RWPE1 (cell line): ENCODE measurements at places on chromosomes 13 and 19.

DNA sequence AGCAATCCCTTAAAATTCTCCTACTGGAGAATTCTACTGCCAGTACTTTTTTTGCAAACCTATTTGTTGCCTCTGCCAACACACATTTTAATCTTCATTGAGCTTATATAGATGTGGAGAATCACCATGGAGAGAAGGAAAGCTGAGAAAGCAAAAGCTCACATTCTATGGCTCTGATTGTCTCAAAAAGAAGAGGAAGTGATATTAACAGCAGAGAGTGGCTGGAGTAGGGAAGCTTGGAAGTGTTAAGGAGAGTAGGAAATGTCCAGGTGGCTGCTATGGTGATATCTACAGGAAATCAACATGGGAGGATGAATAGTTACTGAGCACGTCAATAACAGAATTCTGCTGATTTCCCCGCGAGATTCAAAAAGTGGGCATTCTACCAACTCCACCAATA is 78.8 kb upstream of the TDRD3 start:
- no peak for DNase-seq

- no peak for DNase-seq
Measured at GRCh38 chr13:21395953-21396352, 63.1 kb downstream of the ZDHHC20 start.

DNA sequence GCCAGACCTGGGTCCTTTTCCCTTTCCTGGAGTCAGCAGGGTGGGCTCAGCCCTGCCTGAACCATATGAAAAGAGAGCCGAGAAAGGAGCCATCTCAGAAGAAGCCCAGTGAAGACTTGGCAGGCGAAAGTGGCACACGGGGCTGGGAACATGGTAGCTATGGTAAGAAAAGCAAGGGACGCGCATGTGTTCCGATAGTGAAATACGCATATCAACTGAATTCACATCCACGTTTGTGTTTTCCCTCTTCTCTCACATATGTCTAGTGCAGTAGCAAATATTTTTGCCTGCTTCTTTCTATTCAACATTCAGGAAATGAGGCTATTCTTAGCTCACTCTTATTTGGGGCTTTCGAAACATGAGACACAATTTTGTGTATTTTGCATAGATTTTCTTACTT is 54.1 kb upstream of the PEG3 start:
- no peak for DNase-seq

GRCh38 chr19:28426110-28426729 is 786.7 kb downstream of the UQCRFS1 start:
- DNase-seq, result no peak

GRCh38 chr13:43298816-43299215 is 275.4 kb downstream of the DNAJC15 start:
- DNase-seq, result peak; percentile 4

DNA sequence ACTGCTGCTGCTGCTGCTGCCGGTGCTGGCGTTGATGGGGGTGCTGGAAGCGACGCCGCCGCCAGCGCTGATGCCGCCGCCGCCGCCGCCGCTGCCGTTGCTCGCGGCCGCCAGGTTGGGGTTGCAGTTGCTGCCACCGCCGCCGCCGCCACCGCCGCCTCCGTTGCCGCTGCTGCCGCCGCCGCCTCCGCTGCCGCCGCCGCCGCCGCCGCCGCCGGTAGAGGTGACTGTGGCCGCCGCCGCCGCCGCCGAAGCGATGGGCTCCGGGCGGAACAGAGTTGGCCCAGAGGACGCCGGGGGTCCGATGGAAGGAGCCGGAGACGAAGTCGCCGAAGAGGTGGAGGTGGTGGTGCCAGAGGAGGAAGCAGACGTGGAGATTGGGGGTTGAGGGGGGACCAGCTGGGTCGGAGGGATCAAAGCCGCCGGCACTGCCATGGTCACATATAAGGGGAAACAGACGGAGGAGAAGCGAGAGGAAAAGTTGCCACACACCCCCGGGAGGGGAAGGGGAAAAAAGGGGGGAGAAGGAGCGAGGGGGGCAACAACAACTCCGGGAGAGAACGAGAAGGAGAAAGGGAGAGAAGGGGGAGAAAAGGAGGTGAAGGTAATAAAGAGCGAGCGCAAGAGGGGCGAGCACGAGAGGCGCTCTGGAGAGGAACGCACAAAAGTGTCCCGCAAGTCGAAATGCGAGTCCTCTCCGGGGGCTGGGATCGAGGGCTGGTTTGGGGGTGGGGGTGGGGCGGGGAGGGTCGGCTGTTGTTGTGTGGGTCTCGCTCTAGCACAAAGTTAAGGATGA is 471 bp downstream of the DACH1 start:
- DNase-seq, result no peak

- no peak for DNase-seq
Measured at GRCh38 chr13:49954674-49955455, 18.7 kb upstream of the SPRYD7 start.

- no peak for DNase-seq
Measured at GRCh38 chr19:23983406-23983805, 68.7 kb downstream of the ZNF726 start.

DNA sequence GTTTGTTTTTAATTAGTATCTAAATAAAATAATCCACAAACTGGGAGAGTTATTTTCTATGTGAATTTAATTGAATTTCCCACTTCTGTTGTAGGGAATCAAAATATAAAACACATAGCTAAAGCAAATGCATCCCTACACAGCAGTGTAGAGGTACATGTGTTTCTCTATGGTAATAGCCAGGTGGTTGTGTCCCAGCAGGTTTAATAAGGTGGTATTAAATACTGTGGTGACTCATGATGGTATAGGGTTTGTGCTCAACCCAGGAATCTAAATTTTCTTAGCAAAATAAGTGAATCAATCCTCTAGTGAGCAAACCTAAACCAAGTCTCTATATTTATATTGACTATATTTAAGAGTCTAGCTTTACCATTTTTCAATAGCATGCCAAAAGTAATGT is 30.0 kb downstream of the PCDH9 start:
- no peak for DNase-seq

DNA sequence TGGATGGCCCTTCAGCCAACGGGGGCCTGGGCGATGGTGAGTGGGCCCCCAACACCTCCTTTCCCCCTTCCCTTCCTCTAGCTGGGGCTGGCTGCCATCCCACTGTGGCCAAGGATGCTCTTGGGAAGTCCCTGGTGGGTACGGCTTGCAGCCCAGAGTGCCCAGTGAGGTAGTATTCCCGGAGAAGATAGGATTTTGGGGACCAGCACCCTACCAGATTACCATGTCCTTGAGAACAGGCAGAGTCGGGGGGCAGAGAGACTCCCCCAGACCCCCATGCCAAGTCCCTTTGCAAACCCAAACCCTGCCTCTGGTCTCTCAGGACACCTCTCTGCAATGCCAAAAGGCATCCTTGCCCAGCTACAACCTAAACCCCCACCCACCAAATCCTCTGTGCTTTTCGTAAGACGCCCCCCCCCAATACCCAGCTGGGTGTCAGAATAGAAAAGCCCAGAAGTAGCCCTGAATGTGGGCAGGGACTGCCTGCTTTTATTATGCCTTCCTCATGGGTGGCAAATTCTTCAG is 1.7 kb downstream of the HIF3A start:
- no peak for DNase-seq

- peak; percentile 60 for DNase-seq
Measured at GRCh38 chr19:1261798-1262622, 7.1 kb upstream of the CIRBP start.

DNA sequence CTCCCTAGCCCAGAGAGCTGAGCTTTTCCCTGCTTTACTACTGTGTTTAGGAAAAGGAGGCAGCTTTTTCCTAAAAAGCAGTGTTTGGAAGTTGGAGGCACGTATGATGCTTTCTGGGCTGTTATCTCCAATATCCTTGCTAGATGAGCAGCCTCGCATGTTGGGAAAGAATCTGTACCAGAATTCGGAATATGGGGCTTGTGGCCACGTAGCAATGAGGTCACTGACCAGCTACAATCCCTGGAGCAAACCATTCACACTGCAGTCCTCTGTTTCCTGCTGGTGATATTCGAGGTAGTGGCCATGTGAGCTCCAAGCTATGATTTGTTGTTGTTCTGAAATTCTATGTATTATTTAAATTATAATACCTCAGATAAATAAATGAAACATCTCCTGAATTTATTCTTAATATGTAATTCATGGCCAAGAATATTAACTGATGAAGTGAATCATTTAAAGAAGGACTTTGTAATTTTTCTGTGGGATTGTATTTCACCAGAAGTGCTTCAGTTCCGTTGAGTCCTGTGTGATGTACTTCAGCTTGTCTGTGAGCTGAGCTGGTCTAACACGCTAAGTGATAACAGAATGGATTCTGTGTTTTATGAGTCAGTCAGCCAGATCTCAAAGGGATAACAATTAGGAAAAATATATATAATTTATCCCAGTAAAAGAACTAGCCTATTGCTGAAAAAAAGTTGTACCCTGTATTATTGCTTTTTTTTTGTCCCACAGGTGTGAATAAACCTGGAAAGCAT is 319.5 kb downstream of the SHISA2 start:
- no peak for DNase-seq

DNA sequence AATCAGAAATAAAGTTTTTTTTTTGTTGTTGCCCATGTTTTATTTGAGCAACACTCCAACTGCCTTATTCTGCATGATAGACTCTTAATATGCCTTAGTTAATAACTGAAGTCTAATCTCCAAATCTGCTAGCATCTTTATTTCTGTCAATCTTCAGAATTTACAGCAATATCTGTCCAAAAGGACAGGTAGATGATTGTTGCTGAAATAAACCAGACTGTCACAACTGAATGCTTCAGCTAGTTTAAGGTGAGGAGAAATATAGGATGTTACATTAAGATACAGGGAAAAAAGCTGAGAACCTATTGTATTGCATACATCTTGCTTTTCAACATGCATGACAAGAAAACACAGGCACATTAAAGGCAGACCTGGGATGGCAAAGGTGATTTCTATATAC is 204.3 kb downstream of the SLITRK1 start:
- DNase-seq, result no peak

- no peak for DNase-seq
Measured at GRCh38 chr19:40213882-40214570, 4.2 kb downstream of the TTC9B start.

- DNase-seq, result no peak
Measured at GRCh38 chr19:53157626-53158025, 1.2 kb downstream of the ZNF347 start.

DNA sequence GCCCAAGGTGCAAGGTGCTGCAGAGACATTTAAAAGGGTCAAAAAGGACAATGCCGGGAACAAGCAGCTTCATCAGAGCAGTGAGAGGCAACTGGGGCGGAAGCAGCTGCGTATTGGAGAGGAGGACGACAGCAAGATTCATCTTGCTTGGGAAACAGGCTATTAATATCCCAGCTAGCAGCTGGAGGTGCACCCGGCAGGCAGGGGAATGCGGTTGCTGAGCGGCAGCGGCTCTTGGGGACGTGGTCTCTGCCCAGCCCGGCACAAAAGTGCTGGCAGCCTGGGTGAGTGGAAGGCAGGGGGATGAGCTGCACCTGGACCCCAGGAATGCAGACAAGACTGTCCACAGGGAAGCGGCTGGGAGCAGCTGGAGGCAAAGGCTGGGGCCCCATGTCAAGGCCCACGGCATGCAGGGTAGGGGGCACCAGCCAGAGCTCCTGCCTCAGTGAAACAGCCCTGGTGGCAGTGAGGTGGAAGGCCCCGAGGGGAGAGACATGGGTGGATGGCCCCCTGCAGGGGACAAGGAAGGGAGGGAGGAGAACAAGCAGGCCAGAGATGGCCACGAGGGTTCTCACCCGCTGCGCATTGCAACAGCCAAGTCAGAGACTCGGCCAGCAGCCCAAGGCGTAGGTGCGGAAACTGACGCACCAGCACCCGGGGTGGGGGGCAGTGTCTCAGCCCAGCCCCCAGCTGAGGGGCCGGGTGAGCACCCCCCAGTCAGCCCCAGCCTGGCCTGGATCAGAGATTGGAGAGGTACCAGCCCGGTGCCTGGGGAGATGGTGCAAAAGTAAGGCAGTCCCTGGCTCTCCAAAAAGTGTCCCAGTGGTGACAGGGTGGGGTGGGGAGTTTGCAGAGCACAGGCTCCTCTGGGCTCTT is 34.4 kb downstream of the PEPD start:
- no peak for DNase-seq

DNA sequence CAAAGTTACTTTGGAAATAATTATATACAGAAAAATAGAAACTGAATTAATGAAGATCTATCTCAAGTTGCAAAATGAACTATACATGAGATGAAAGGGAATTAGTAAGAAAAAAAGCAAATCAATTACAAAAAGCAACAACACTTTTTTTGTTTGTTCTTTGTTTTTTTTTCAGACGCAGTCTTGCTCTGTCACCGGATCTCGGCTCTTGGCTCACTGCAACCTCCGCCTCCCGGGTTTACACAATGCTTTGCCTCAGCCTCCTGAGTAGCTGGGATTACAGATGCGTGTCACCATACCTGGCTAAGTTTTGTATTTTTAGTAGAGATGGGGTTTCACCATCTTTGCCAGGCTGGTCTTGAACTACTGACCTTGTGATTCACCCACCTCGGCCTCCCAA is 2.2 kb downstream of the ZNF415 start:
- DNase-seq, result no peak

GRCh38 chr19:1018932-1019615 is 1.8 kb downstream of the TMEM259 start:
- DNase-seq, result no peak

- DNase-seq, result no peak
Measured at GRCh38 chr13:23655321-23655720, 85.1 kb downstream of the TNFRSF19 start.

DNA sequence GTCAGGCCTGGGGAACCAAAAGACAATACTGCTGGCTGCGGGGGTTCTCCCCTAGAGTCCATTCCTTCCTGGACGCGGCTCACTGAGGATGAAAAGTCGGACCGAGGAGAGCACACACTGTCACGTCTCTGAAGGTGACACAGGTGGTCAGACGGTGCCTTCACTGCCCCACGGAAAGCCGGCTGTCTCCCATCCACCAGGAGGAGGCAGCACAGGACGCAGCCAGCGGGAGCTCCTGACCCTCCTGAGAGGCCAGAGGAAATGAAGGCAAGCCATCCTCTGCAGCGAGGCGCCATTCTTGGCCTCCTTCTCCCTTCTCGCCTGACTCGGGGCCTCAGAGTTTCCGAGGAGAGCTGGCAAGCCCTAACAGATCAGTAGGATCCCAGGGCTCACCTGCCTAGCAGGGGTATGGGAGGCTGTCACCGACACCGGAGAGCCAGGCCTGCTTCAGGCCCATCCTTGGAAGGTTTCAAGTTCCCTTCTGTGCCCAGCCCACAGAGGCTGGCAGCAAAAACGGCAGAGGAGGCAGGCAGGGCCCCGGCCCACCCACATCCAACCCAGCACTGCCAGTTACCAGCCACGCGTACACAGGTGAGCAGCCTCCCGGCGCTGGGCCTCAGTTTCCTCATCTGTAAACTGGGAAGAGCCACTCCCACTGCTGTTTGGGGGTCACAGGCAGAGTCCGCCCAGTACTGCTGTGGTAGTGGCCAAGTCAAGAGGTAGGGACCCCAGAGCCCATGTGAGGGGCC is 4.5 kb downstream of the REXO1 start:
- DNase-seq, result no peak

GRCh38 chr19:506404-507285 is 652 bp upstream of the TPGS1 start:
- DNase-seq, result peak; percentile 98

- no peak for DNase-seq
Measured at GRCh38 chr13:113099142-113099541, 6.4 kb upstream of the F7 start.

- DNase-seq, result no peak
Measured at GRCh38 chr19:23932878-23933277, 18.2 kb downstream of the ZNF726 start.

- no peak for DNase-seq
Measured at GRCh38 chr13:78655007-78655406, 3.9 kb downstream of the OBI1 start.
